ENCODE measurements at places on chromosomes 1 and 21.

GRCh38 chr1:199808110-199808870 is 219.2 kb upstream of the NR5A2 start:
- no peak for DNase-seq

DNA sequence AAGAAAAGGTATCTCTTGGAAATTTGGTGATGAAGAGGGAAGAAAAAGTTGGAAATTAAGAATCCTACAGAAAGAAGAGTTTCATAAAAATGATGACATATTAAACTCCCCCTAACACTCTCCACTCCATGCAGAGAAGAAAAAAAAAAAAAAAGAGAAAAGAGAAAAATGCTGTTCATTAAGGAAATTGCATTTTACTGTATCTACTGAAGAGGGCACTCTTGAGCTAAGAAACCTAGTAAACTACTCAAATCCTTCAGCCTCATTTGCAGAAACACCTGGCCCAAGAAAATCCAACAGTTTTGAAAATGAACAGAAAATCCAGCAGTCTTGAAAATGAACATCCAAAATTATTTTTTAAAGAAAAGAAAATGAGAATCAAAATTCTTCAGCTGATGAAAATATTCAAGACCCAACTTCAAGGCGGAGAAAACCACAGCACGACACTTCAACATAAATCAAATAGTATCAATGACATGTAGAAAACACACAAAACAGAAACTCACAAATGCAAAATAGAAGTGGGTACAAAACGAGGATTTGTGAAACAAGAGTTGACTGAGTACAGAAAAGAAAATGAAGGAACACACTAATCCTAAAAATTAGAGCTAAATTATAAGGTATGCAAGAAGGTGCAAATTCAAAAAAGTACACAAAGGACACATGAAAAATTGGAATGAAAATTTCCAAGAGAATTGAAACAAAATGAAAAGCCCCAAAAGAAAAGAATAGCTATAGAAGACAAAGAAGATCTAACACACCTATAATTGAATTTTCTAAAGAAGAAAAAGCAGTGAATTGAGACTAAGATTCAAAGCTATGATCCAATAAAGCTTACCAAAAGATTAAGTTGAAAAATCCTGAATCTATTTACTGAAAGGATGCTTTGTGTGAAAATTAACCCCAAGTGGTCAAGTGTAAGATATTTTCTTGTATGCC is 73.2 kb upstream of the DNAJC6 start:
- no peak for DNase-seq

GRCh38 chr1:77468949-77469710 is 187.3 kb downstream of the AK5 start:
- DNase-seq = no peak

DNA sequence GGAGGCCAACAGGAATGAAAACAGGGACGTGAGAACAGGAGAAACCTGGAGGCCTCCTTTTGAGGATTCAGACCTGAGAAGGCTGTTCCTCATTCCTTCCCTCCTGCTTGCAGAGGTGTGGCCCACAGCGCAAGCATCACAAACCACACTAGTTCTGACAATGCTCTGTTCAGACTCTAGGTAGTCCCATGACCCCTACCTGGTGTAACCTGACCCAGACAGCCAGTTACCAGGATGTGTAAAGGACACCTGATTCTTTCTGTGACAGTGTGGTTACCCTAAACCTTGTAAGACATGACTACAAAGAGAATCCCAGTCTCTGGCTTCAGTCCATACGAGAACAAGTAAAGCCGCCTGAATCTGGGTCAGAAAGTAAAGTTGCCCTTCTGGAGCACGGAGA is 3.2 kb downstream of the MECR start:
- no peak for DNase-seq

- no peak for DNase-seq
Observed at GRCh38 chr1:24727501-24728216, 17.6 kb upstream of the CLIC4 start.

DNA sequence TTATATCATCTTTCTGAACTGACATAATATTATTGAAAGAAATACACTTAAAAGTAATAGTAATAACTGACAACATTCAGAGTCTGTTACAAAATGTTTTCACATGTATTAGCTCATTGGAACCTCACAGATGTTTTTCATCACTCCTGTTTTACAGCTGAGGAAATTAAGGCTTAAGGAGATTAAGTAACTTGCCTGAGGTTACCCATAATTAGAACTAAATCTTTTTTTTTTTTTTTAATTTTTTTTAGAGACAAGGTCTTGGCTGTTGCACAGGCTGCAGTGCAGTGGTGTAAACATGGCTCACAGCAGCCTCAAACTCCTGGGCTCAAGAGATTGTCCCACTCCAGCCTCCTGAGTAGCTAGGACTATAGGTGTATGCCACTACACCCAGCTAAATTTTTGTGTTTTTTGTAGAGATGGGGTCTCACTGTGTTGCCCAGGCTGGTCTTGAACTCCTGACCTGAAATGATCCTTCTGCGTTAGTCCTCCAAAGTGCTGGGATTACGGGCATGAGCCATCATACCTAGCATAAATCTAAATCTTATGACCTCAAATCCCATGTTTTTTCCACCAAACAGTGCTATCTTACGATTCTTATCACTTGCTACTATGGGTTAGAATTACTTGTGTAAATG is 64.7 kb upstream of the MACF1 start:
- DNase-seq = no peak

DNA sequence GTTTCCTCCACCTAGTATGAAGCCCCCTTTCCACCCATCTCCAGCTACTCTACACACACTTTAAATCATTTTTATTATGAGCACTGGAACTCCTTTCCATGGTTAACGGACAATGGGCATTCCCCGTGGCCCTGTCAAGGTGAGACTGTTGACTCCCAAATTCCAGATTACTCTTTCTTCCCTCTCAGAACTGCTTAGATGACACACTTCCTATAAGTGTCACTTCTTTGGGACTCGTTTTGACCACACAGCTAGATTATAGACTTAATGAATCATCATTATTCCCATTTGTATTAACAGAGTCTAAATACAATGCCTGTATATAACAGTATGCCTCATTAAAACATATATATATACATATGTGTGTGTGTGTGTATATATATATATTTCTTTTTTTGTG is 215.1 kb downstream of the BRINP3 start:
- DNase-seq = no peak

GRCh38 chr1:23097316-23097715 is 71.3 kb downstream of the LUZP1 start:
- DNase-seq = no peak

DNA sequence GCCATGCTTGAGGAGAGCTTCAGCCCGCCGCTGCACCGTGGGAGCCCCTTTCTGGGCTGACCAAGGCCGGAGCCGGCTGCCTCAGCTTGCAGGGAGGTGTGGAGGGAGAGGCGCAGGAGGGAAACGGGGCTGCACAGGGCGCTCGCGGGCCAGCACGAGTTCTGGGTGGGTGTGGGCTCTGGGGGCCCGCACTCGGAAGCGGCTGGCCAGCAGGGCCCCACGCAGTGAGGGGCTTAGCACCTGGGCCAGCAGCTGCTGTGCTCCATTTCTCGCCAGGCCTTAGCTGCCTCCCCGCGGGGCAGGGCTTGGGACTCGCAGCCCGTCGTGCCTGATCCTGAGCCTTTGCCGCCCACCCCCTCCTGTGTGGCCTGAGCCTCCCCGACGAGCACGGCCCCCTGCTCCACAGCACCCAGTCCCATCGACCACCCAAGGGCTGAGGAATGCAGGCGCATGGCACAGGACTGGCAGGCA is 1554.0 kb downstream of the KCNT2 start:
- no peak for DNase-seq
